ENCODE measurements at places on chromosomes 5 and 9.

- no peak for DNase-seq
Observed at GRCh38 chr9:129230302-129230701, 52.2 kb upstream of the IER5L start.

GRCh38 chr9:69330580-69330979, 5.6 kb downstream of the ENTREP1 start:
- DNase-seq = no peak

GRCh38 chr9:17723656-17724055, 144.8 kb downstream of the SH3GL2 start:
- DNase-seq = no peak

DNA sequence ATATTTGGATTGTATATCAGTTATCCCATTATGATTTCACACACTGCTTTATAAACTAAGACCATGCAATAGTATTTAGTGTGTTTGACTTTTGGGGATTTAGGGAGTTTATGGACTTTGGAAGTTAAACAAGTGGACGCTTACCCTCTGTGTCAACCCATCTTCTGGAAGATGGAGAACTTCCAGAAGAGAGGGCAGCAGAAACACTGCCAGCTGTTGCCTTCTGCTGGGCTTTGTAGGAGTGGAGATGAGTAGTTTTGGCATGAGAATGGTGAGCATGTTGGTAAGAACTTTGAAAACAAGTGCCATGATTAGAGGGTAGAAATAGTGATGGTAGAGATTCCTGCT, 2.2 kb downstream of the DNAJC25 start:
- DNase-seq = no peak

DNA sequence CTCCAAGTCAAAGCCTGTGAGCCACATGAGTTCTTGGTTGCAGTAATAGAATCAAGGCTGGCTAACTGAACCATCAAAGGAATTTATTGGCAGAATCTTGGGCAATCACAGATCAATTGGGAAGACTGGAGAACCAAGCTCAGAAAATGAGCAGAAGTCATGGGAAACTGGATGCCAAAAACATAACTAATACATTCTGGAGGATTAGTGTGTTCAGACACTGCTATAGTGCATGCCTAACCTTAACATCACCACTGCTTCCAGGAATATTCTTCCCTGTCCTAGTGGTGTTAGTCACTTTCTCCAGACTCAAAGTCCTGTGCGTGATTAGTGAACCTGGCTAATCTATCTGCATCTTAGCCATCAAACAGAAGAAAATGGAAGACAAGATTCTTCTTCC, 843.7 kb downstream of the EFNA5 start:
- no peak for DNase-seq
